ENCODE measurements at places on chromosomes 2 and 18. TPM values are rescaled to one million over a fixed set of nuclear protein-coding genes. Genes with fewer than 3 reads are reported as not detected.

NOSTRIN gene
- total RNA-seq = 0.69 TPM

PTPRN gene
- total RNA-seq = not detected

DSC2 gene
- total RNA-seq = 4.8 TPM

CCL20 gene
- total RNA-seq = 1.7 TPM

EMX1 gene
- not detected for total RNA-seq

KCNF1 gene
- total RNA-seq = 1.3 TPM

FAM161A gene
- 2.0 TPM for total RNA-seq

GPR39 gene
- total RNA-seq = 43.2 TPM

DYNAP gene
- total RNA-seq = not detected

SERPINE2 gene
- 18.8 TPM for total RNA-seq

LRATD1 gene
- total RNA-seq = 35.4 TPM

KCNJ3 gene
- not detected for total RNA-seq

KCNG3 gene
- 2.4 TPM for total RNA-seq

CRYGC gene
- not detected for total RNA-seq

FOXD4L1 gene
- total RNA-seq = 0.33 TPM

C2orf78 gene
- not detected for total RNA-seq

SCN1A gene
- not detected for total RNA-seq

BARD1 gene
- 30.5 TPM for total RNA-seq

PCGF1 gene
- 35.7 TPM for total RNA-seq

INPP1 gene
- total RNA-seq = 4.0 TPM

HJURP gene
- total RNA-seq = 31.7 TPM

KYNU gene
- total RNA-seq = 1.1 TPM

PSMA8 gene
- total RNA-seq = not detected

PHLPP1 gene
- 14.1 TPM for total RNA-seq

STARD6 gene
- not detected for total RNA-seq

DUSP11 gene
- 30.4 TPM for total RNA-seq

POTEI gene
- not detected for total RNA-seq

ZNF396 gene
- 0.95 TPM for total RNA-seq

ATP6V1B1 gene
- total RNA-seq = not detected

GALNT3 gene
- total RNA-seq = 44.8 TPM

OBSL1 gene
- 148 TPM for total RNA-seq

TIGD1 gene
- total RNA-seq = 6.3 TPM

POTEJ gene
- total RNA-seq = not detected

KLHL14 gene
- total RNA-seq = not detected

CNNM4 gene
- total RNA-seq = 12.5 TPM

LYG2 gene
- total RNA-seq = not detected

PROKR1 gene
- total RNA-seq = 0.12 TPM

RNPEPL1 gene
- 25.8 TPM for total RNA-seq

EIF2AK2 gene
- total RNA-seq = 30.9 TPM

IL36A gene
- total RNA-seq = not detected
